ENCODE measurements at places on chromosomes 6 and 20.

- DNase-seq, result peak; percentile 12
Observed at GRCh38 chr6:91781946-91782345, 1195.1 kb upstream of the MAP3K7 start.

- DNase-seq, result no peak
Observed at GRCh38 chr6:12717356-12717755, 789 bp downstream of the PHACTR1 start.

DNA sequence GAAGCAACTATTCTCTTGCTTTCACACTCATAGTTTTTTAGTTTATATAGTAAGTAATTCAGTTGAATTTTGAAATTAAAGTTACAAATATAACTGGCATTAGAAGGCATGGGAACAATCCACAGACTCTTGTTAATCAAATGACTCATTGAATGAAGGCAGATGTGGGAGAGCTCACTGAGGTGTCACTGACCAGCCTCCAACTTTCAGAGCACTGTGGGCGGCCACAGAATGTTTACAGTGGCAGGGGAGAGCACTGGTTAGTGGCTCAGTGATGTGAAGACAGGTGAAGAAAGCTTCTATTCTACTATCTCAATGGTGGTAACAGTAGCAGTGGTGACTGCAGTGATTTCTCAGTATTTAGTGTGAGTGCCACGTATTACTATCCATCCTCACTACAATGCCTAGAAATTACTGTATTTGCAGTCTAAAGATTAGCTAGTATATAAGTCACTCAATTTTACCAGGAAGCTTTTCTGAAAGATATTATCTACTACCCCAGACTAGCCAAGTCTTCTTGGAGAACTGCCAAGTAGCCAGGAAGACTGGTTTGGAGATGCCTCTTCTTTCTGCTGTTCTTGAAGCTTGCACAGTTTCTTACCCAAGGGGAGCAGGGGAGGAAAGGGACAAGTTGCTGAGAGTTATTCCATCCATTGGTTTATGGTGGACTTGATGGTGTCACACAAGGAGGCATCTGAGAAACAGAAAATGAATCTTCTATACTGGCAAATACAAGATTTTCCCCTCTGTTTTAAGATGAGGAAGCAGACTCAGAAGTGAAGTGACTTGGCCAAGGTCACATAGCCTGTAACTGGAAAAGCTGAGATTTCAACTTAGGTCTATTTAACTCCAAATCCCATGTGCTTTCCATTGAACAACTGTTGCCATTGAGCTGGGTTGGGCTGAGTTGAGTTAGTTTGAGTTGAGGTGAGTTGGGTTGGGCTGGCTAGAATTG is 231.2 kb downstream of the ANKRD60 start:
- no peak for DNase-seq

DNA sequence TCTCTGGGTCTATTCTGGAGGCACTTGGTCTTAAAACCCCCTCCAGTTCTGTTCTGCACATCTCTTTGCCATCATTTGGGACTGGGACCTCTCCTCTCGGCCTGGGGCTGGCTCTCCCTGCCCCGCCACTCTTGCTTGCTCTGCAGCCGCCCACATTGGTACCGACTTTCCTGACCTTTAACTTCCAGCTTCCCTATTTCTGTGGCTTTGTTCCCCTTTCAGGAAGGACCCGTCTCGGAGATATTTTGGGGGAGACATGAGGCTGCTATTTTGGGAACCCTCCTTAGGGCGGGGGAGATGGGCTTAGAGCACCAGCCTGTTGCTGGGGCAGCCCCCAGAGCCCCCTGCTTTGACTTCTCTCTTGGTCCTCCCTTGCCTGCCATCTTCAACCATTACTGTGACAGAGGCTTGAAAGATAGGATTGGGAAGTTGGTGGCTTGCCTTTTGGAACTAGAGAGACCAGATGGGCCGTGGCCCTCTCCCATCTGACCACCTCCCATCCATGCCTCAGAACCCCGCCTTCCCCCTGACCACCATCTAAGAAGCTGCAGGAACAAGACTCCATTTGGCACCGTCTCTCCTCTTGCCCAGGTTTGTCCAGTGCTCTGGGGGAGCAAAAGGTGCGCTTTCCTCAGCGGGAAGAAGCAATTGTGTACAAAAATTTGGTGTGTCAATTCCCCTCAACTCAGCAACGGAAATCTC is 914 bp downstream of the TREM2 start:
- DNase-seq, result no peak

DNA sequence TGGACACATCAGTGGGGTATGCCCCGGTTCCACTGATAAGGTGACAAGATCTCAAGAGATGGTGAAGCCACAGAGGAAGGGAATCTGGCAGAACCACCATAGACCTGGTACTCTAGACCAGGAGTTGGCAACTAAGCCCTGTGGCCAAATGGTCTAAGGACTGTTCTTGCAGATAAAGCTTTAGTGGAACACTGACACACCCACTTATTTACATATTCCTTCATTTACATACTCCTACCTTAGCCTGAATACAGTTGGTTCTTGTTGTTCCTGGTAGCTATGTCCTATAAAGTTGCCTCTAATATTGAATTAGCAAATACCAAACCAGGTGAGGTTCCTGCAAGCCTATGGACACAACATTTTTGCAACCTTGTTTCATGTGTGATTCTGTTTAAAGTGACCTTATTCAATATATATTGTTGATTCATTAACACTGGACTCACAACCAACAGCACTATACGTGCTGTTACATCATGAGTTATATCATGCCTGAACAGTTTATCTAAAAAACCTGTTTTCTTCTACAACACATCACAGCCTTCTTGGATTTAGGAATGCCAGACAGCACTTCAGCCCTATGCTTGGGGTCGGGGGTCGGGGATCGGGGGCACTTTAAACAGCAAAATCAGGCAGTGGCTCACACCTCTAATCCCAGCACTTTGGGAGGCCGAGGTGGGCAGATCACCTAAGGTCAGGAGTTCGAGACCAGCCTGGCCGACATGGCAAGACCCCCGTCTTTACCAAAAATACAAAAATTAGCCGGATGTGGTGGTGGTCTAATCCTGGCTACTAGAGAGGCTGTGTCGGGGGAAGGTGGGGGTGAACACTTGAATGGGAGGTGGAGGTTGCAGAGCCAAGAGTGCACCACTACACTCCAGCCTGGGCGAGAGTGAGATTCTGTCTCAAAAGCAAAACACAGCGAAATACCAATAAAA is 2.5 kb downstream of the CCDC167 start:
- no peak for DNase-seq

DNA sequence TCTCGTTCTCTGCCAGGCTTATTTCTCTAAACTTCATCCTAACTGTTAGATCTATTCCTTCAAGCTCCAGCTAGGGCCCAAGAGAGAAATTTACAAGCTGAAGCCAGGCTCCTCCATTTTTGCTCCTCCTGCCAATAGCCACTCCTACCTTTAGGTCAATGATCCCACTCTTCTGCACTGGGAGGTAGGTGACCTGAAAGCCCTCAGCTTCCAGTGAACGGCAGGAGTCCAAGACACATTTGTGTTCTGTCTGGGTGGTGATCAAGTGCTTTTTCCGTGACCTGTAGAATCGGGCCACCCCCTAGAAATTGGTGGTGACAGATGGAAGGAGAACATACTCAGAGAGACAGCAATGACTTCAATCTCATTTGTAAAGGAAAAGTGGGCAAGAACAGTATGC is 8.9 kb downstream of the NFS1 start:
- no peak for DNase-seq

DNA sequence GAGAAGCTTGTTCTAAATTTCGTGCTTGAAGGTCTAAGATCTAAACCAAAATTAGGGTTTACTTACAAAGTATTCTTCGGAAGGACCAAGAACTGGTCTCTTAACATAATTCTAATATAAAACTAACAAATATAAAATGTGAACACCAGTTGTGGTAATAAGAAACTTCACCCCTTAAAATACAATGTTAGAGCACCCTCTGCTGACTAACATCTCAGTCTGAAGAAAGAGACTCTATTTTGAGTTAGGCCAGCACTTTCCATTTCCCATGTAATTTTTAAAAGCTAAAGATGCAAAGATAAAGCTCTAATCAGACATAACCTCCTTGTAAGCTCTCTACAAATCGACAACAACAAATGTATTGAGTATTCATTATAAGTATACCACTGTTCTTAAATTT is 24.6 kb downstream of the ATG5 start:
- DNase-seq, result no peak

DNA sequence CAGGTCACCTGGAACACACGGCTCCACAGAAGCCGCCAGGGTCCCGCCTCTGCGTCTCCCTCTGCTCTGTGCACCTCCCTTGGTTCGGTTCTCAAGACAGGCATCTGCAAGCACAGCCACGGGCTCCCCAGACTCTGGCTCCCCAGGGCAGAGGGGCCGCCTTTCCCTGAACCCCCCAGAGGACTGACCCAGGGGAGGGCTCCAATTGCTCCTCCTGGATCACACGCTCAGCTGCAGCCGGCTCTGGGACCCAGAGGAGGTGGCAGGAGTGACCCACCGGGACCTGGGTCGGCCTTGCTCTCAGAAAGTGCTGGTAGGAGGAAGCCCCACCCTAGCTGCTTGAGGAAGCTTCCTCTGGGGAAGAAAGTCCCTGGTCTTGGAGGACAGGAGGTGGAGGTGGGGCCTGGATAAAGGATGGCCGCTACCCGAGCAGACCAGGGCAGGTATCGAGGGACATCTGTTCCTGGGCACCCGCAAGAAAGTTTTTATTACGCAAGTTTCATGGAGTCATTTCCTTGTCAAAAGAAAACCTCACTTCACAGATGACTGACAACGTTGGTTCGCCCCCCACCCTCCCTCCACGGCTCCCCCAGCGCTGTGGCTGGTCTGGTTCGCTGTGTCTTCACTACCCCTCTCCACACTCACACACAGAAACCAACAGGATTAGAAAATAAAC is 103.9 kb upstream of the AFDN start:
- DNase-seq, result no peak

GRCh38 chr6:46637145-46637544 is 15.5 kb downstream of the CYP39A1 start:
- DNase-seq, result no peak

- no peak for DNase-seq
Observed at GRCh38 chr6:169965657-169966311, 214.4 kb downstream of the ERMARD start.

- DNase-seq, result no peak
Observed at GRCh38 chr6:39107641-39108040, 7.3 kb downstream of the SAYSD1 start.

DNA sequence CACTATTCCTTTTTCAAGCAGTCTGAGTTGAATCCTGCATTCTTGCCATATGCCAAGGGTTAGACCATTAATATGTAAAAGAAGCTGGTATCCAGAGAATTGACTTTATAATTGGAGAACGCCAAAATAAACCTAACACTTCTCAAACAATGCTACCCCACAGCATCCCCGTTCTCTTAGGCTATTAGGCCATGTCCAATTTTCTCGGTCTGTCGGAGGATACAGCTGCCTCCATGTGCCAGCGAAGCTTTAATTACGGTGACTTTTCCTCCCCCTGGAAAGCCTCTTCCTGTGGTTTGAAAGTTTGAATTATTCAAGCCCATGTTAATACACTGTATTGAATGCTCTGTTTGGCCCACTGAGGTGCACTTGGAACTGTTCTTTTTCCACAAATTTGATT is 60.5 kb downstream of the HS3ST5 start:
- no peak for DNase-seq

DNA sequence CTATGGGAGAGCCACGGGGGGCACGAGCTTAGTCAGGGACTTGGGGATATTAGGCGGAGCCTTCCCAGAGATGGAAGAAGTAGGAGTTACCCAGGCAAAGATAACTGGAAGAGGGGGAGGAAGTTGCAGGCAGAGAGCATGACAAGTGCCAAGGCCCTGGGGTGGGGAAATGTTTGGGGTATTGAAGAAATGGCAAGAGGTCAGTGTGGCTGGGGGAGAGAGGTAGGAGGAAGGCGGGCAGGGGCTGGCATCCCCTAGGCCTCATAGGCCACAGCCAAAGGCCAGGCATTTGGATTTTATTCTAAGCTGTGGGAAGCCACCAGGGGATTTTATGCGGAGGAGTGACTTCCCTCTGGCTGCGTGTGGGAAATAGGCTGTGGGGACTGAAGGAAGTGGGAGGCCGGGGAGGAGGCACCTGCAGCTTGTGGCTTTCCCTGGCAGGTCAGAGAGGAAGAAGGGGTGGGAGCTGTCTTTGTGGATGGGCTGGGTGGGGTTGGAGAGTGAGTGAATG is 22.7 kb downstream of the SNAI1 start:
- DNase-seq, result no peak

DNA sequence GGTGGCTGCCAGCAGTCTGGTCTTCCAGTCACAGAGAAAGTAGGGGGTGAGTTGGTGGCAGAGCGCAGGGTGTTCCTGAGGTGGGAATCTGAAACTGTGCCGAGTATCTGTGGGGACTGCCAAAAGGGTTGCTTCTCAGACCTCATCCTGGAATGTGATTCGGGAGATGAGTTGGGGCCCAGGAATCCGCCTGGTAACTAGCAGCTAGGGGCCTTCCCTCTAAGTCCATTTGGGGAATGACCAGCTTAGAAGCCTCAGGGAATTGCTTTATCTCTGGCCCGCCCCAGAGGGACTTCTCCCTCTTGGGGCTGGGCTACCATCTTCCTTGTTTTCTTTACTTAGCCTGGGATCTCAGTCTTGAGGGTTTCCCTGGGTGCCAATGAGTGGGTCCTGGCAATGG is 49.6 kb downstream of the MOCS1 start:
- DNase-seq, result no peak

GRCh38 chr20:60587986-60588385 is 629.8 kb downstream of the CDH26 start:
- no peak for DNase-seq

DNA sequence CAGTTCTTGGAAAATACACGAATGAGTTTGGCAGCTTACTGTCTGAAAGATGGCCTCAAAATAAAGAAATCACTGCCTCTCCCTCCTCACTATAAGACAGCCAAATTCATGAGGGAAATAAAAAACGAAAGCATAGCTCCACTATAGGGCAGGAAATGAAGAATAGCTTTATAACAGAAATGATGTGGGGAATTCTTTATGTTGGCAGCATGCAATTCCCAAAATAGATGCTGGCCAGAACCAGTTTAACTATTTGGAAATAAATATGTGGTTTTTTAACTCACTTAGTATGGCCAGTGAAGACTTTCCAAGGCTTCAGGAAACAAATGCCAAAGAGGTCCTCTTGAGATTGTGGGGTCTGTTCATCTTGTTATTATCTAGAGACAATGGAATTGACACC is 100.5 kb downstream of the TBX18 start:
- DNase-seq, result no peak

GRCh38 chr6:37698264-37699137 is 818 bp upstream of the MDGA1 start:
- peak; percentile 45 for DNase-seq

GRCh38 chr20:56417911-56418310 is 5.9 kb downstream of the CASS4 start:
- DNase-seq, result no peak

GRCh38 chr6:63349401-63349800 is 29.6 kb upstream of the LGSN start:
- DNase-seq, result no peak
